Psoas muscle (tissue), 8 donors: ENCODE measurements at places on chromosomes 3 and 15. TPM values are rescaled to one million over a fixed set of nuclear protein-coding genes. Genes with fewer than 3 reads are reported as not detected.
A peak's percentile ranks its signal among the peaks of the same experiment; 100 is the strongest.

DNA sequence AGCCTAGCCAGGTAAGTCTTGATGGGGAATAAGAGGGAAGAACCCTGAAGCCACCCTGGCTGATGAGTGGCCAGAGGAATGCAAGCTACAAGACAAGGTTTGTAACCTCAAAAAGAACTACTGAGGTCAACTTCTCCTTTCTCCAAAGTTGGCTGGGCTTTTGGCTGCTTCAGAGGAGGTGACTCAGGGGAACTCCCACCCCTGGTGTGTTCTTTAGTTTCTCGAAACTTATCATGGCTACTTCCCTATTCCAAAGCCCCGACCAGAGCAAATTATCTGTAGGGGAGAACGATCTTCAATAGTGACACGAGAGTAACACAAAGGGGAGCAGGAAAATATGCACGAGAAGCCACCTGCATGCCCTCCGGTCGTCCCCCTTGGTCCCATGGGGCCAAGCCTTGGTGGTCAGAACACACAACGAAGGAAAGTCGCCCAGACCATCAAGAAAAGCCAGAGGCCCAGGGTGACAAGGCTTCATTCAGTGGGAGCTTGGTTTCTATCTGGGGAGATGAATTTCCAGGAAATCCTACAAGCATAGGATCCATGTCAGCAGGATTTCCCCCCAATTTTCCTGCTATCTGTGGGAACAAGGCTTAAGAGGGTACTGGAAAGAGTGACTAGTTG, 6.5 kb upstream of the BCL2A1 start:
- H3K4me3 ChIP-seq, result no peak overlapping the region
- no peak for DNase-seq
- no peaks in the 10 kb centered on the region for H3K27me3 ChIP-seq
- H3K4me1 ChIP-seq, result no peaks in the 10 kb centered on the region

DNA sequence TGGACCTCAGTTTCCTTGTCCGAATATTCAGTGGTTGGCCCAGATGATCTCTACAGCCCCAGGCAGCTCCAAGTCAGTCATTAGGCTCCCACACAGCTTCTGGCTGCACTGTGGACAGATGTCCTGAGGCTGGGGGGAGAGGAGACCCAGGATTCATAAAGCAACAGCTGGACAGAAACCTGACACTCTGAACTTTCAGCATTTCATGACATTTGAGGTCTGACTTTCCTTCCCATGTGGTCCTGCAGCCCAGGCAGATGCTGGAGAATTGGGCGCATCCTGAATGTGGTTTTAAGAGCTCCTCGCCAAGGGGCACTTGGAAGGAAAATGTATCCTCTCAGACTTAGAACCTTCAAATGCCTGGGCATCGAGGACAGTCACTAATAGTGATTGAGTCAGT, 307.6 kb upstream of the LRRFIP2 start:
- H3K4me1 ChIP-seq, result no peaks in the 10 kb centered on the region
- no peak overlapping the region for H3K27ac ChIP-seq
- no peaks in the 10 kb centered on the region for H3K36me3 ChIP-seq
- H3K4me3 ChIP-seq, result no peak overlapping the region

- peaks cover 12% of the 10 kb centered on the region for H3K4me1 ChIP-seq
- no peaks in the 10 kb centered on the region for H3K27me3 ChIP-seq
- no peak for DNase-seq
- no peak overlapping the region for H3K27ac ChIP-seq
Measured at GRCh38 chr3:112647122-112647521, 6.2 kb upstream of the CCDC80 start.

GRCh38 chr15:93985925-93986324, 245.4 kb upstream of the MCTP2 start:
- H3K36me3 ChIP-seq, result no peaks in the 10 kb centered on the region
- H3K27ac ChIP-seq, result no peak overlapping the region
- H3K4me1 ChIP-seq, result no peaks in the 10 kb centered on the region
- no peak for DNase-seq

GRCh38 chr15:90101130-90101968, 919 bp downstream of the IDH2 start:
- H3K36me3 ChIP-seq, result no peaks in the 10 kb centered on the region
- peaks cover 73% of the 10 kb centered on the region for H3K4me1 ChIP-seq
- peak overlapping the region; percentile 100 for H3K27ac ChIP-seq
- peak overlapping the region; percentile 95 for H3K4me3 ChIP-seq
- DNase-seq, result peak; percentile 46
- H3K27me3 ChIP-seq, result no peaks in the 10 kb centered on the region

The AMIGO3 gene
- not detected for total RNA-seq

The TPRG1 gene
- total RNA-seq, result 10.4 TPM

DNA sequence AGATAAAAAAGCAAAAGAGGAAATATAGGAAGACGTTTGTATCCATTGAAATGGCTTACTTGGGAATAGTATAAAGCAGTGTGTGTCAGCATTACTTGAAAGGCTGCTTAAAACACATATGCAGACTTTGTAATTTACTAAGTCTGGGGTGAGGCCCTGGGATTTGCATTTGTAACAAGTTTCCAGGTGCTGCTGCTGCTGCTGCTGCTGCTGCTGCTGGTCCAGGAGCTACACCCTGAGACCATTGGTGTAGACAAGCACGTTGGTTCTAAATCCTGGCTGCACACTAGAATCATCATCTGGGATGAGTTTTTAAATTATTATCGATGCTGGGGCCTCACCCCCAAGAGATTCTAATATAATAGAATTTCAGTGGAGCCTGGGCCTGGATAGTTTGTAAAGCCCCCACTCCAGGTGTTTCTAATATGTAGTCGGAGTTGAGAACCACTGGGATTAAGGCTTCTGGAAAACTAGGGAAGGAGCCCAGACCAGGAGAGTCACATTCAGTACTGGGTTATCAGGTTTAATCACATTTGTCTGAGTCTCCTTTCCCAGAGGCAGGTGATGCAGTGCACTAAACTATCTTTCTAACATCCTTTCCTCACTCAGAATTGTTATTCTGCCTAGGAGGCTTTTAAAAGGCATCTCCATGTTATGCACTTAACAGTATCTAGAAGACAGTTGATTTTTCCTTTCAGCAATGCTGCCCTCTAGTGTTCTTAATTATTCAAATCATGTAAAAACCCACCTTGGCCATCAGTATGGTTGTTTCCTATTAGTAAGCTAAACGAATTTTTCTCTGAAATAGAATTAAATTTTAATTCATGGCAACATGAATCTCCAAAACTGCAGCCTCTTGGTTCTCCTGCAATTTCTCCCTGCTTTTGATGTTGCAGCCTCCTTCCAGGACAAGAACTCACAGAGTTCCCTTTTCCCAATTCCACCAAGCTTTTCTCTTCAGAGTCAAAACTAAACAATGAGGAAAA, 45.4 kb downstream of the SSR3 start:
- H3K4me3 ChIP-seq, result no peak overlapping the region
- H3K27ac ChIP-seq, result no peak overlapping the region
- no peak for DNase-seq
- no peaks in the 10 kb centered on the region for H3K27me3 ChIP-seq
- no peaks in the 10 kb centered on the region for H3K36me3 ChIP-seq

The SERPINI2 gene
- not detected for total RNA-seq
